NCI-H446 treated with DMSO at 0.1 percent for 48 hours (cell line): ENCODE measurements at places on chromosomes 6 and 20.

DNA sequence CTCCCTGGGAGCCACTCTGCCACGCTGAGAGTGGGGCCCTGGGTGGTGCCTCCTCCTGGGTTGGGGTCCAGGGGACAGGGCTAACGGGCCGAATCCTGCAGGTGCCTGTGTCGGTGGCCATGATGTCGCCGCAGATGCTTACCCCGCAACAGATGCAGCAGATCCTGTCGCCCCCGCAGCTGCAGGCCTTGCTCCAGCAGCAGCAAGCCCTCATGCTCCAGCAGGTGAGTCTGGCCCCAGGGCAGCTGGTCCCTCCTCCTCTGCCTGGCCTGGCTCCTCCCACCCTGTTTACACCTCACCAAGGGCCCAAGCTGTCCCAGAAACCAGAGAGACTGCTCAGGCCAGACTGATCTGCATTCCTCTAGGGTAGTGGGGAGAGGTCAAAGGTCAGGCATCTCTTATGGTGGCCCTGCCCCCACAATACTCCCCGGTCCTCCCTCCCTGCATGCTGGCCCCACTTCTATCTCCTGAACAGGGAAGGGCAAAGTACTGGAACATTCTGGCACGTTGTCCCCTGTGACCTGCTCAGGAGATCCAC, 38.6 kb downstream of the FOXP4 start:
- DNase-seq, result no peak

DNA sequence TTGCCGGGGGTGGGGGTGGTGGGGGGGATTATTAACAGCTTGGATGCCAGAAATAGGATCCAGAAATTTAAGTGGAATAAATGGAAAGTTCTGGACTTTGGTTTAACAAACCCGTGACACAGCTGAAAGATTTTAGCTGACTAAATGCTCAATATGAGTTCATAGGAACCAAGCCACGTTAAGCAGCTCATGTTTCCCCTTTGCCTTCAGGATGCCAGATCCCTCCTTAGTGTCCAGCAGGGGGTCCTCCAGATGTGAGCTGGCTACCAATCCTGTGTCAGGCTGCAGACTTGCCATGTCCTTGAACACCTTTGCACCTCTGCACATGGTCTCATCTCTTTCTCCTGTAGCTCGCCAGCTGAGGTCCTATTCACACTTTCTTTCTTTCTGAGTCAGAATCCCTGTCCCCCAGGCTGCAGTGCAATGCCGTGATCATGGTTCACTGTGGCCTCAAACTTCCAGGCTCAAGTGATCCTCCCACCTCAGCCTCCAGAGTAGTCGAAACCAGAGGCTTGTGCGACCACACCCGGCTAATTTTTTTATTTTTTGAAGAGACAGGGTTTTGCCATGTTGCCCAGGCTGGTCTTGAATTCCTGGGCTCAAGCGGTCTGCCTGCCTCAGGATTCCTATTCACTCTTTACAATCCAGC, 133.3 kb upstream of the ARMC2 start:
- DNase-seq, result no peak

GRCh38 chr6:24543683-24544082, 48.9 kb downstream of the ALDH5A1 start:
- no peak for DNase-seq

DNA sequence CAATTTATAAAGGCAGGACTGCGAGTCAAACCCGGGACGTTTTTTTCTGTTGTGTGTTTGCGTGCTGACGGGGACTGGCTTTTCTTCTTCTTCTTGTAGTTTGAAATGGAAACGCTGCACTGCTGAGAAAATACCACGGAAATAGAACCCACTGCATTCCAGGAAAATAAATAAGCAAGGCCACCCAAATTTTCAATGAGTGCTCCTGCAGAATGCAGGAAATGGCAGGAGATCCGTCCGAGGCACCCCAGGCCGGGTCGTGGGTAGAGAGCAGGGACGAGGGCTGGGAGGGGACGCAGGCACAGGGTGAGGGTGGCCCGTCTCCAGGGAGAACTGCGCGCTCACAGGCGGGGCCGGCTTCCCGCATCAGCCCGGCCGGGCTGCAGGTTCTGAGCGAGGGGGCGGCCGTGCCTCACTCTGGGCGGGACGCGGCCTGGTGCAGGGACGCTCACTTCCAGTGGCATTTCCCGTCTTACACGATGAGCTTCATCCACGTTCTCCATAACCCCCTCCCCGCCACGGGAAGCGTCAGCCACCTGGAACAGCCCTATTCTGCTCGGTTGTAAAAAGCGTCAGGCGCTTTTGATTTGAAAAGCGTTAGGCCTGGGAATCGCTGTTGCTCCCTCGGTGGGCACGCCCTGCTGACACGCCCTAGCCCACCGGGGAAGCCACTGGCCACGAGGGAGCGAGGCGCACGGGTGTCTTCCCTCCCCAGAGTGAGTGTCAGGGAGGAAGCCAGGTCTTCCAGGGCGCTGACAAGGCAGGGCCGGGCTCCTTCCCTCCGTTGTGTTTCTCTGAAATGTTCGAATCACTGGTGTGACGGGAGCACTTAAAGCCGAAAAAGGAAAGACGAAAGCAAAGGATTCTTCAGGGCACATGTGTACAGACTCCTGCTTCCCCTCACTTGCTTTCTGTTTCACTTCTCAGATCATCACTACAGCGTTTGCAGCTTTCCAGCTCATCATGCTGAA, 17.9 kb upstream of the EXOC2 start:
- DNase-seq, result no peak

- no peak for DNase-seq
Measured at GRCh38 chr20:15287329-15287728, 949.9 kb upstream of the FLRT3 start.

DNA sequence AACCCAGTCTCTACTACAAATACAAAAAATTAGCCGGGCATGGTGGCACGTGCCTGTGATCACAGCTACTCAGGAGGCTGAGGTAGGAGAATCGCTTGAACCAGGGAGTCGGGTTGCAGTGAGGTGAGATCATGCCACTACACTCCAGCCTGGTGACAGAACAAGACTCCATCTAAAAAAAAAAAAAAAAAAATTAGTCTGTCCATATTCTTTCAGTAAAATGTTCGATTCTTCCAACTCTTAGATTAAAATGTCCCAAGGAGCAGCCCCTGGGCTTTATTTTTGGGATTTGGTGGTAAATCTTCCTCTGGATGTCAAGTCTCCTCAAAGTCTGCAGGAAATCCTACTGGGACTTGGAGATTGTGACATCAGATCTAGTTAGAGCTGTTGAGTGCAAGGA, 101.0 kb upstream of the EEF1E1 start:
- DNase-seq, result no peak

DNA sequence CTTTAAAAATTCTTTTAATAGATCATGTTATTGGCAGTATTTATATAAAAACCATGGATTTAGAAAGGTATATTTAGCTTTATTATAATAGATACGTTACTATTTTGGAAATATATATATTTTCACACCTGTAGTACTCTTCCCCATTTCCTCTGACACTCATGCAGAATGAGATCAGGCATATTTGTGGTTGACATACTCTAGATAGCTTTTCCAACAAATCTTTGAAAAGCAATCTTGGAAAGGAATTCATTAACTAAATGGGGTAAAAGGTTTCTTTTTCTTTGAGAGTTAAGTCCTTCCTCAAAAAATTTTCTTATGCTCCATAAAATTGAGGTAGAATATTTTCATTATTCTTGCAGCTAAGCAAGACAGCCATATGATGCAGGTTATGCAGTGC, 14.5 kb downstream of the ASF1A start:
- no peak for DNase-seq

DNA sequence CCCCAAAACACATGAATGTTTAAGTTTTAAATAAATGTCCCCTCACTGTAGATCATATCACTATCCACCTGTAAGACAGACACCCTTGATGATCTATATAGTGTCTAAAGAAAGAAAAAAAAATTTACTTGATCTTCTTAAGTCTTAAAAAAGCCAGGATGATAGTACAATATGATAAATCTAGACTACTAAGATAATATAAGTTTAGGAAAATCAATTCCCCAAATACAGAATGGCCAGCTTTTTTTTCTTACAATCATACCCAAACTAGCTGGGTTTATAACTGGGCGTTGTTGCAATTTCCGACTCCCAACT, 14.4 kb downstream of the ZNF217 start:
- no peak for DNase-seq

GRCh38 chr6:39223061-39223460, 6.2 kb downstream of the KCNK5 start:
- DNase-seq, result no peak

- DNase-seq, result no peak
Measured at GRCh38 chr6:64217721-64218620, 582.4 kb downstream of the PHF3 start.

DNA sequence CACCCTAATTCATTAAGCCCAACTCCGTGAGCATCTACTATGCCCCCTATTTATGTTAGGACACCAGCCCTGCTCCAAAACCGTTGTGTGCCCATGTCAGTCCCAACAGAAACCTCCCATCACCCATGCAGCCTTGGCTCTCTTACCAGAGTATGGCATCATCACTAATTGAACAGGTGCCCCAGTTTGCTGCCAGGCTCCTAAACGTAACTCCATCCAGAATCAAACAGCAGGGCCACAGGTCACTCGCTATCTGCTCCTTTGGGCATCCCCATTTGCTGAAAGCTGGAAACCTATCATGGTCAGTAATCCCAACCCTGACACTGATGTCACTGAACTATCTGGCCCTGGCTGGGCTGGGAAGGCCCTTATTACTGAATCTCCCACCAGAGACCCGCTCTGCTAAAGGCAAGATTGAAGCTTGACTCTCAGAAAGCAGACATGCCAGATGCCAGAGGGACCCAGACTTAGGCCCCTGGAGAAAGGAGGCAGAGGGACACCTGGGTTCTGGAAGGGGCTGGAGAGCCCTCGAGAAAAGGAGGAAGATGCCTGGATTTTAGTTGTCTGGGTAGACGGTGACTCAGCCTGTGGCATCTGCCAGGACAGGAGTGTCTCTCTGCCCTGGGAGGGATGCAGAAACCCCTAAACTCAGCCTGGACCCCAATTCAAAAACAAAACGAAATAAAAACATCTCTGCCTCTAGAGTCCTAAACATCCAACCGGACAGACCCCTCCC, 14.0 kb downstream of the MUCL3 start:
- no peak for DNase-seq

GRCh38 chr6:161644521-161644920, 370.7 kb upstream of the AGPAT4 start:
- no peak for DNase-seq
